ENCODE measurements at places on chromosomes 13 and 19.

- no peak for DNase-seq
These were observed 226.0 kb upstream of the SERP2 start for GRCh38 chr13:44147648-44148047.

- DNase-seq = no peak
These were observed 12.6 kb upstream of the METTL21C start for GRCh38 chr13:102707467-102707866.

GRCh38 chr19:48731452-48731851 is 9.0 kb downstream of the RASIP1 start:
- no peak for DNase-seq

GRCh38 chr19:46630586-46631205 is 5.3 kb downstream of the GNG8 start:
- no peak for DNase-seq

DNA sequence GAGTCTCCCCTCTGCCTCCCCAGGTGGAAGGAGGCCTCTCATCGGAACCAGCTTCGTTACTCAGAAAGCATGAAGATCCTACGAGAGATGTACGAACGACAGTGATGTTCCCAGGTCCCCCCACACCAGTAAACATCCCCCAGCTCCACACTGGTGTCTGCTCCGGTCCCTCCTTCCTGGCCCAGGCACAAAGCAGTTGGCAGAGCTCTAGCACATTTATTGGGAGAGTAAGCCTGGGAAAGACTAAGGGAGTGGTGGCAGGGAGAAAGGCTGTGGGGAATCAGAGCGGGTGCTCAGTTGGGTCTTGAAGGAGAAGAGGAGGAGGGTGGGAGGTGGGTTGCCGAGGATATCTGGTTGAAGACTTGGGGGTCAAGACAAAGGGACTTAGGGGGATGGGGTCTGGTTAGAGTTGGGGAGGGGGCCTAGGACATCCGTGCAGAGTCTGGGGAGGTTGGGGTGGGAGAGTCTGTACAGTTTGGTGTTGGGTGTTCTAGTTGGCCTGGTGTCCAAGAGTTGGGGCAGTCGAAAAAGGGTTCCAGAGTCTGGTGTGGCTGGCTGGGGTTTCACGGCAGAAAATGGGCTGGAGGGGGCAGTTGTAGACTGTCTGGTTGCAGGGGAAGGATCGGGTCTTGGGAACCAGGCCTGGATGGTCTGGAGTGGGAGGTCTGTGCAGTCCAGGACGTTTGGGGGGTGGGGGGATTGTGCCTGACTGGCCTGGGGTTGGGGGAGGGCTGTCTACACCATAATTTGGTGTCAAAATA is 2.3 kb downstream of the HSPB6 start:
- no peak for DNase-seq

GRCh38 chr13:86792153-86792651 is 879.0 kb upstream of the SLITRK5 start:
- no peak for DNase-seq

GRCh38 chr19:16829822-16830289 is 658 bp downstream of the SIN3B start:
- DNase-seq = no peak

GRCh38 chr13:93875547-93875946 is 603.9 kb downstream of the DCT start:
- DNase-seq = no peak

DNA sequence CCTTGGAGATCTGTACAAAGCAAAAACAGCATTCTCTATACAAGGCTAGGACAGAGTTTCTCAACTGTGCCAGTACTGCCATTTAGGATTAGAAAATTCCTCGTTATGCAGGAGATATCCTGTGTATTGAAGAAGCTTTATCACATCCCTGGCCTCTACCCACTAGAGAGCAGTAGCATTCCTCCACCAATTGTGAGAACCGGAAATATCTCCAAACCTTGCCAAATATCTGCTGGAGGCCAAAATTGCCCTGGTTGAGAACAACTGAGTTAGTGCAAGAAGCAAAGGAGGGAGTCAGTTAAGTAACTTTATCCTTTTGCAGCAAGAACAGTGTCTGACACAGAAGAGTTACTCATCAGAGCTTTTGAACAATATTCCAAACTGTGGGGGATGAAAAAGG is 16.2 kb upstream of the FREM2 start:
- DNase-seq = no peak

GRCh38 chr13:102517959-102518358 is 78.8 kb upstream of the TPP2 start:
- DNase-seq = no peak

Data from CD4-positive, alpha-beta T cell treated with Interleukin-12 subunit alpha and Interleukin-12 subunit beta, for 1 hour (primary cell).